ENCODE measurements at places on chromosomes 5 and 9. TPM values are rescaled to one million over a fixed set of nuclear protein-coding genes. Genes with fewer than 3 reads are reported as not detected.

- no peak for DNase-seq
Observed at GRCh38 chr9:95771556-95772246, 103.8 kb upstream of the ERCC6L2 start.

DNA sequence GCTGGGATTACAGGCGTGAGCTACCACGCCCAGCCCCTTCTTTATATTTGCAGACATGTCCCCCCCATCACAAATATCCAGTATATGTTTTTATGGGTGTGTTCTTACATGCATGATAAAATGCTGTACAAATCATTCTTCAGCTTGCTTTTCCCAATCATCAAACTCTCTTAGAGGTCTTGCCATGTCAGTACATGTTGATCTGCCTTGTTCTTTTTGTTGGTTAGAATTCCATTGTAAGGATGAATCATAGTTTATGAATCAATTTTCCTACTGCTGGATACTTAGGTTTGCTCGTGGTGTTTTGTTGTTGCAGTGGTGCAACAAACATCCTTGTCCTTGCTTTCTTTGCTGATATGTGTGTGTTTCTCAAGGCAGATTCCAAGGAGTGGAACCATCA, 79.9 kb upstream of the NEURL1B start:
- no peak for DNase-seq

DNA sequence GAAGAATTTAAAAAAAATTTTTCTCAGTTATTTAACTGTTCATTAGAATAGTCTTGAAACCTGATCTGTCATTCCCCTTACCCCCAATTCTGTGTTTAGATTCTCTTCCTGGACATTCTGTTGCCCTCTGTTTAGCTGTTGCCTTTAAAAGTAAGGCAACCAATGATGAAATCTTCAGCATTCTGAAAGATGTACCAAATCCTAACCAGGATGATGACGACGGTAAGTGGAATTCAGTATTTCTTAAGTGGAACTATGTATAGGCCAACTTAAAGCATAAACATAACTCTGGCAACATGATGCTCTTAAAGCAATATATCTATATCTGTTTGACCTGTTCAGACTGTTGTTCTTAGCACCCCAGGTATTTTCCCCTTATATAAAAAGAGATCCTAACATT, 27.2 kb downstream of the NCBP1 start:
- no peak for DNase-seq

DNA sequence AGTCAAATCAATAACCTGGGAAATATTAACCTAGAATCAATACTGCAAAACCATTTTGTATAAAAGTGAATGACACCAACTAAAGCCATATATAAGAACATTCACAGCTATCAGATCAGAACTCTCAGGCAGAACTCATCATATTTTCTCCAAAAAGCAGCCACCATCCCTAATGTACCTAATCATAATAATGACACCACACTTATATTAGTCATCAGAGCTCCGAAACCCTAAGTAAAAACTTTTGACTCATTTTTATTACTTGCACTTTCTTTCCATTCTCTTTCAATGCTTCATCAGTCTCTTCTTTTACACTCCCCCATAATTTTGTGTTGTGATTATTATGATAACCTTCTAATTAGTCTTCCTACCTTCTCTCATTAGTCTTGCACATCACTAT, 45.3 kb downstream of the INSL6 start:
- no peak for DNase-seq

DNA sequence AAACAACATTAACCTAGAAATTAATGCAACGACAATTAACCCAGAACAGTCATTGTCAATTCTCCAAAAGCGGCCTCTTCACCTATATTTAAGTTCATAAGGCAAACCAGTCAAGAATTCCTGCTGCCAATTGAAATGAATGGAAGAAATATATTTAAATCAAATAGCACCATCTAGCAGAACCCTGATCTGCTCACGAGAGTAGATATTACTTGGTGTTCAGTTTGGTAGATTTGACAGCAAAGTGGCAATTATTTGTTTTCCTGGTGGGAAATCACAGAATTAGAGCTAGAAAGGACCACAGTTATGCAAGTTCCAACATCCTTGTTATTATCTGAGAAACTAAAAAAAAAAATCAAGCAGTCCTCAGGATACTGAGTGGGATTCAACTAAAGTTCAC, 2.3 kb downstream of the SSBP2 start:
- DNase-seq, result no peak

The PJA2 gene
- 51.0 TPM for total RNA-seq

The FBN2 gene
- 19.1 TPM for total RNA-seq

The ITK gene
- total RNA-seq, result not detected

The TNIP1 gene
- total RNA-seq, result 239 TPM

All from Daoy (cell line).